PC-3 (cell line): ENCODE measurements at places on chromosomes 7 and 10. TPM values are rescaled to one million over a fixed set of nuclear protein-coding genes. Genes with fewer than 3 reads are reported as not detected.

- DNase-seq, result no peak
Observed at GRCh38 chr10:132780356-132780755, 5.6 kb downstream of the NKX6-2 start.

DNA sequence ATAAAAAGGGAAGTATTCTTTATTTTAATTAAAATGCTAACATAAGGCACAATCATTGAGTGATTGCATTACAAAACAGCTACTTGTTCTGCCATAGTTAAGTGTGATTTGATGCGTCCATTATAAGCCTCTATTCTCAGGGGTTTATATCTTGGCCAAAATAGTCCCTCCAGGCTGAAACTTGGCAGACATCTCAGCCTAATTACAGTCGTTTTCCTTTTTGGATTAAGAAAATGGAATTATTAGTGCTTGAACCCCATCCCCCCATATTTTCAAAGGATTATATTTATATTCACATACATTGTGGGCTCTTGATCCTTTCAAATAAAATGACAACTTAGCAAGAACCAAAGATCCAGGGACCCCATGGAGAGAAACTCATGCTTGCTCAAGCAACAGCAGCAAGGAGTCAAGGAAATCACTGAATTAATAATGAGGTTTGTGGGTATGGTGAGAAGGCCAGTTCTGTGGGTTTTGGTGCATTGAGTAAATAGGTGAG, 66.7 kb upstream of the NEUROD6 start:
- no peak for DNase-seq

GRCh38 chr7:128940494-128941322, 3.0 kb downstream of the IRF5 start:
- DNase-seq, result no peak

DNA sequence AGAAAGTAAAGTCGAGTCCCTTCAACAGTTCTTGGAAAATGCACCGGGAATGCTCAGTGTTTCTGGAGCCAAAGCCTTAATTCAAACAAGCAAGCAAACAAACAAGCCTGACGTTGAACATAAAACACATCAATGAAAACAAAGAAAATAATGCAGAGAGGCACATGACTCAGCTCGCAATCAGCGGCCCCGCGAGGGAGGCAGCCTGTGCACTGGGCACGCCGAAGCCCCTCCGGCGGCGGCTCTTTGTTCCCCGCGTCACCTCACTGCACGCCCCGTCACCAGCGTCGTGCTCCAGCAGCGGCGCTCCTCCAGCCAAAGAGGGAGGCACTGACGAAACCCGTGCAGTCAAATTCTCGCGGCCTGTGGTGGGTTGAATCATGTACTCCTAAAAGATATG, 151.5 kb downstream of the DNAJB6 start:
- DNase-seq, result peak; percentile 69

THSD7A gene
- 0.04 and 0.06 TPM in 2 replicates for total RNA-seq
